ENCODE measurements at places on chromosomes 1 and 21. TPM values are rescaled to one million over a fixed set of nuclear protein-coding genes. Genes with fewer than 3 reads are reported as not detected.

Gene MOB3C
- total RNA-seq = 10.8 TPM

DNA sequence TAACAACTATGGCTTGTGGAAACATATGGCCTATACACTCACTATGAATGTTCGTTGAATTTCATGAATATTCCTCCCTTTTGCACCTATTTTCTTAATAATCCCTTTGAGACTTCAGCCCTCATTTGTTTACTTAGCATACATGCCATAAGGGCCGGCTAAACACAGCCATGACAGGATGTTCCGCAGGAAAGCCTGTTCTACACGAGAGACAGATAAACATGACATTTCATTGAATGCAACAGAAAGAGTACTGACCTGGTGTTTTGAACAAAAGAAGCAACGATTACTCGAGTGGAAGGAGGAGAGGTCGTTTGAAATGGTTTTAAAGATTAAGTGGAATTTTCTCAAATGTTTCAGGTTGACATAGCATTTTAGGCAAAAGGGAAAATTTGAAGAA, 459.5 kb upstream of the CXADR start:
- DNase-seq = no peak

DNA sequence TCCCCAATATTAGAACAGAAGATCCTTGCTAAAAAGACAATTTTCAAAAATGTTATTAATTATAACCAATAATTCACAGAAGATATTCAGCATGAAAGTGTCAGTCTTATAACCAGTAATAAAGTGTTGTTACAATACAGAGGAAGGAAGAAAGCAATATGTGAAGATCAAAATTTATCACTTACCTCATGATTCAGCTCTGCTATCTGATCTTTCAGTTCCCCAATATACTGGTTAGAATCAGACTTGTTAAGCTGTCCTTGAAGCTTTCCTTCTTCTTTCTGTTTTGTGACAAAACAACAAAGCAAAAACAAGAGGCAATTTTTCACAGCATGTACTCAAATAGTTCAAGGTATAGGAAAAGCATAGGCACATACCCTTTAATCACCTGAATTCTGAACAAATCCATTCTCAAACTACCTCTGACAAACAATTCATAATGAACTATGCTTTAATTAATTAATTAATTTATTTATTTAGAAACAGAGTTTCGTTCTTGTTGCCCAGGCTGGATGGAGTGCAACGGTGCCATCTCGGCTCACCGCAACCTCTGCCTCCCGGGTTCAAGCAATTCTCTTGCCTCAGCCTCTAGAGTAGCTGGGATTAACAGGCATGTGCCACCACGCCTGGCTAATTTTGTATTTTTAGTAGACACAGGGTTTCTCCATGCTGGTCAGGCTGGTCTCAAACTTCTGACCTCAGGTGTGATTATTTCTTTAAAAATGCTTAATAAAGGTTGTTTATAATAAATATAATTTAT, 76.9 kb upstream of the GFI1 start:
- DNase-seq = no peak

Gene COL9A2
- not detected for total RNA-seq

DNA sequence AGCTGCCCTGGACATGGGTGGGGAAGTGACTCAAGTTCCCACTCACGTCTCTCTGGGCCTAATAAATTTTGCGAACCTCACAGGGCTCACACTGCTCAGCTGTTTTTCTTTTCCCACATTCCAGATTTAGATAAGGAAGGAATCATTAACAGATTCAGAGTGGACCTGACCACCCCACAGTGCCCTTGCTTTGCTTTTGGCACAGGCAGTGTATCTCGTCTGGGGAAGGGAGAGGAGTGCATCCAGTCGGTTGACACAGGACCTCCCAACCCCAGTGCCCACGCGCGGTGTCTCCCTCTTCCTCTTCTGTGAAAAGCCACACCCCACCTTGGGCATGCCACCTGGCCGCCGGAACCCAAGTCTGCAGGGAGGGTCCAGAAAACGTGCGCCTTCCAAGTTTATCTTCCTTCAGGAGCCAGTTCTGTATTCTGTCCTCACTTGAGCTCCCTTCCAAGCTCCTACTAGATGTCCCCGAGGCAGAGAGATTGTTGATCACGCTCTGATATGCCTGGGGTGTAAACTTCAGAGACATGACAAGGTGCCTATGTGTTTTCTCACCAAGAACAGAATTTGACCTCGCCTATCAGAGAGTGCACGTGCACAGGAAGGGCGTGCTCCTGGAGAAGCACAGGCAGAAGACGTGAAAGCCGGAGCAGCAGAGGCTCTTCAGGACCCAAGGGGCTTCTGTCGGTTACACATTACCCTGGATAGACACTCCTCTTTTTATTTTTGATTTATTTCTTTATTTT, 9.5 kb upstream of the SLC2A5 start:
- peak; percentile 48 for DNase-seq

DNA sequence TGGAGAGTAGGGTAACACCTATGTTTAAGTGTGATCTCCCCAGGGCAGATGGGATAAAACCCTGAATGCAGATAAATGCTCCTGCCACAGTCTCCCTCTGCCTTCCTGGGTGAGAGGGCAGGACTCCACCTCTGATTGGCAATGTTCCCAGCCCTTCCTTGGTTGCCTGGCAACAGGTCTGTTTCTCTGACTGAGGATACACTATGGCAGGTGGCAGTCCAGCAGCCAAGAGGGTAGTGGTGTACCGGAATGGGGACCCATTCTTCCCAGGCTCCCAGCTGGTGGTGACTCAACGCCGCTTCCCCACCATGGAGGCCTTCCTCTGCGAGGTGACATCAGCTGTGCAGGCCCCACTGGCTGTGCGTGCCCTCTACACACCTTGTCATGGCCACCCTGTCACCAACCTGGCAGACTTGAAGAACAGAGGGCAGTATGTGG, at the start of gene DCDC2B:
Gene DCDC2B, plus strand, starts transcription at position 199 of the 438 bp plus-strand sequence. Its CDS starts 5 bp downstream, at position 204.
- peak; percentile 94 for DNase-seq

Gene PCSK9
- total RNA-seq = 0.11 TPM

DNA sequence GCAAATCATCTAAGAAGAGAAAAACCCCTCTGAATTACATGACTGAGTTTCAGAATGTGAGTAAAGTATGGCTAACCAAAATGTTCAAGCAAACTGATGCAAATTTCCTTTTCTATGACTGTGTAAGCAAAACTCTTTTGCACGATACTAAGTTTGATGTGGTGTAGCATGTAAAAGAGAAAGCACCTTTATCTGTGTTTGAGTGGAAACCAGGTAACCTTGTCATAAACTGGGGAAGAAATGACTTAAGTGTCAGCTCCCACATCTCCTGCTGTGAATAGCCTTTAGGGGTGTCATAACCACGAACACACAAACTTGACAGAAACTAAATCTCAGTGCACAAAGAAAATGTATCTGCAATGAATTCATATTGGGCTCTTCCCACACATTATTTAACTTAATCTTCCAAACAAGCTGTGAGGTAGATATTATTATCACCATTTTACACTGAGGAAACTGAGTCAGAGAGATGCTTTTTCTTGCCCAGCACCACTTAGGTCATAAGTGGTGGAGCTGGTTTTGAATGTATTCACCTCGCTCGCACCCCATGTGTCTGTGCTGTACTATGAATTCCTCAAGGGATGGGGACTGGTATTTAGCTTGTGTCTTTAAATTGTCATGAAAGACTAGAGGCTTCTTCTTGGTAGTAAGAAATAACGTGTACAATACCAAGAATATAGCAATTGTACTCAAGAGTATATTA, 32.9 kb upstream of the IL12RB2 start:
- no peak for DNase-seq

DNA sequence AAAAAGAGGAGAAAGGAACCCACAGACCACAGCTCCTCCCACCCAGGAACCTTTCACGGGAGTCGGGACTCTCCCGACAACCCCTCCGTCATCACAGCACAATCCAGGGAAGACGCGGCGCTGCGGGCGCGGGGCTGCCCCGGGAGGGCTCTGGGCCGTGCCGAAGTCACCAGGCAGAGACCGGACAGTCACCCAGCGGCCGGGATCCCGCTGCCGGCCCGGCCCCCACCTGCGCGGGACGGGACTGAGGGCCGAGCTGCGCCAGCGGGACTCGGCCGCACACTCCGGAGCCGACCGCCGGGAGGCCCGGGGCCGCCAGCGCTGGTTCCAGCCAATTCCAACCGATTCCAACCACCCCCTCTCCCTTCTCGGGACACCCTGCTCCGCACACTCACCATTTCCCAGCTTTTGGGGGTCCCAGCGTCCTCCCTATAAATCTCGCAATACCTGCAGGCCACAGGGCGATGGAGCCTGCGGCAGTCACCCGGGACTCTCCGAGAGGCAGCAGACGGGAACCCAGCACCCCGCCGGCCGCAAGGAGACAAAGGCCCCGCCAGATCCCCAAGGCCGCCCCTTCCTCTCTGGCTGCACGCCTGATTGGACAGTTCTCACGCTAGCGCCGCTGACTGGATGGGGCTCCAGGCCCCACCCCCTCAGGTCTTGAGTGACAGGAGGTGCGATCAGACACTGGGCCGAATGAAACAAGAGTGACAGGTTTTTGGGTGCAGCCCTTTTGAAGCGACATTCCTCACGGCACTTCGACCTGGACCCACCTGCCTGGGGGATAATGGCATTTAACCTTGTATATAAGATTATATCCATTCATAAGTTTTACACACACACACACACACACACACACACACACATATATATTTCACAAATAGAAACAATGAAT, at the start of gene ZNF695:
Gene ZNF695, minus strand, starts transcription at position 547 of the 895 bp plus-strand sequence. Its CDS starts 149 bp downstream, at position 398.
- peak; percentile 95 for DNase-seq

- DNase-seq = no peak
Measured at GRCh38 chr21:14086553-14086952, 124.2 kb downstream of the LIPI start.
